NCI-H1105 (cell line): ENCODE measurements at places on chromosomes 11 and 22.

GRCh38 chr11:8756201-8756600 is 73.6 kb downstream of the RPL27A start:
- DNase-seq: no peak

DNA sequence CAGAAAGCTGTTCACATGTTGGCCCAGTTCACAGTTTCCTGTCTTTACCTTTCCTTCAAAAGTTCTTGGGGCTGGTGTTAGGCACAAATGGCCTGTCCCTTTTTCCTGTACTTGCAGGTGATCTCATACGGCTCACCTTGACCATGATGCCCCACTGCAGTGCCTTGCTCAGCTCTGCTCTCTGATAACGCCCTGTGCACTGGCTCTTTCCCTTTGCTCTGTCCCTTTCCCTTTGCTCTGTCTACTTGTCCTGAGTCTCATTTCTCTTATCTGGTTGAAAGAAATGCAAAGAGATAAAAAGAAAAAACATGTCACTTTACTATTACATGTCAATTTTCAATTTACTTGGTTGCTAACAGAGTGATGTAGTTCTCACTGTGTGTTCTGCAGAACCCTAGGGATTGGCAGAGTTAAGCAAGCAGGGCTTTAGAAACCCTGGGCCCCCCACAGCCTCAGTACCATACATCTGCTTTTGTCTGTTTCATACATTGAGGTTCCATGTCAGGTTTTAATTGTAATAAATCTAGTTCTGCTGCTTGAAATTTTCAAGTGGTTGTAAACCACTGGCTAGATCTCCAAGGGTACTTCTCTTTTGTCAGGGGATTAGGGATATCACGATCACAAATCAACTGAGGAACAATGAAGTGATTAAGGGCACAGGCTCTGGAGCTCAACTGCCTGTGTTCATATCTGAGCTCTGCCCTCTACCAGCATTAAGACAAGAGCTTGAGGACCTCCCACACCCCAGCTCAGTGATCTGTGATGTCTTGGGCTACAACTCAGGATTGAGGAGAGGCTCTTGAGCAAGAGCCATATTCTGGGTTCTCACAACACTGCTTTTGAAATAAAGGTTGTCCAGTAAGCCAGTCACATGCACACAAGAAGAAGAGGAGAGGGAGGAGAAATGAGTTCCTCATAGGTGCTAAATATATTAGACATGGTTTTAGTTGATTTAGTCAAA is 16.3 kb upstream of the SORL1 start:
- DNase-seq: no peak

DNA sequence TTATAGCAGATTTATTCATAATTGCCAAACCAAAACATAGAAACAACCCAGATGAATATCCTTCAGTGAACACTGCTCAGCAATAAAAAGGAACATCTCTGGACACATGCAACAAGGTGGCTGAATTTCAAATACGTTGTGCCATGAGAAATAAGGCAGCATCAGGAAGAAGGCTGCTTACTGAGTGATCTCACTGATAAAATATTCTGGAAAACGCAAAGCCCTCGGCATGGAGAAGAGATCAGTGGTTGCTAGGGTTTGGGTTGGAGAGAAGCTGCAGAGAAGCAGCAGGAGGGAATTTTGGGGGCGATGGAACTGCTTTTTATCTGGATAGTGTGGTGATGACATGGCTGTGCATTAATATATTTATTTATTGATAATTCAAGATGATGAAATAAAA is 11.0 kb upstream of the SHANK2 start:
- DNase-seq: no peak

GRCh38 chr11:88683024-88683423 is 345.5 kb upstream of the CTSC start:
- DNase-seq: no peak

DNA sequence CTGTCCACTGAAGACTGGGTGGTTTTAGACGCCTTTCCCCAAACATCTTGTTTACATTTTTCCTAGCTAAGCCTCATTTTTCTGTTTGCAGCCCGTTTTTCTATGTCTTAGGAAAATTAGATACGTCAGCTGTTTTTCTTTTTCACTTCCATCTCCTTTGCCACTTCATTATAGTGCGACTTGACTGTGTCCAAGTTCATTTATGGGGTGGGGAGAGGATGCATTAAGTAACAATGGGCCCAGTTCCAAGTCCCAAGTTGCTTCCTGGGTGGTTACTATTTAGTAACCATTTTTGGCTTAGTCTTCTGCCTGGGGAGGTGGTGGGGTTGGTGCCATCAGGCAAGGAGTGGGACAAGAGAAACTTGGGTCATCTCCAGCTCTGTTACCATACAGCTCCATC is 83.0 kb downstream of the TRAF6 start:
- no peak for DNase-seq

DNA sequence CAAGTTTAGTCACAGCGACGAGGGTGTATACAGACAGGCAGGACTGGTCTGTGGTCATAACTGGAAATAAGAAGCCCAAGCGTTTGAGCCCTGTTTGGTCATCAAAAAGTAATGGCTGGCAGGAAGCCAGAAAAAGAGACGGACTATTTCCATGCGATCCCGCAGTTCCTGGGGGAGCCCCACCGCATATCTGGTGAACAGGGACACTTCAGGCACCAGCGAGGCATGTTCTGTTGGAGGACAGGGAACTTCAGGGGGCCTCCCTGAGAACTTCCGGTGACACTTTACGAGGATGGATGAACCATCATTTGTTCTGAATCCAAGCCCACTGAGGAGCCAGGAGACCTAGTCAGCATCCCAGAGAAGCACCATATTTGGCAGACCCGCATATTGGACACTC is 29.7 kb upstream of the TRIM29 start:
- DNase-seq: no peak

DNA sequence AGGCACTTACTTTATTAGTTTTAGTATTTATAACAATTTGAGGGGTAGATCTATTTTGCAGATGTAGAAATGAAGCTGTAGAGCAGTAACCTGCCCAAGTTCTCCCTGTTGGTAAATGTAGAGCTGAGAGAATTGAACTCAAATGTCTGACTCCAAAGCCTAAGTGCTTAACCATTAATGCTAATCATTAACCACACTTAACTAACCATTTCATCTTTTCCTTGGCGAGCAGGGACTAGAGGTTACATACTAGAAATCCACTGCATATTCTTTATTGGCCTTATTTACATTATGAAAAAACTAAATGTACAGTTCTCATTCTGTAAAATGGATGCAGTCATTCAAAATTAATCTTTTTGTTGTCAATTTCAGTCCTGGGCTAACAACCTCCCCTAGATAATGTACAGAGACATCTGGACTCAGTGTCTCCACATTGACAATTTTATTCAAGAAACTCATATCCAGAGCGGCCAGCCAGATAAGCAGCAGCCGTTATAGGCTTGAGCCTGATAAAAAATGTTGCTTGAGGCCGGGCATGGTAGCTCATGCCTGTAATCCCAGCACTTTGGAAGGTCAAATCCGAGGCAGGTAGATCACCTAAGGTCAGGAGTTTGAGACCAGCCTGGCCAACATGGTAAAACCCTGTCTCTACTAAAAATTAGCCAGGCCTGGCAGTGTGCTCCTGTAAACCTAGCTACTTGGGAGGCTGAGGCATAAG is 76.7 kb upstream of the PICALM start:
- no peak for DNase-seq

GRCh38 chr11:128628686-128629085 is 41.3 kb upstream of the ETS1 start:
- DNase-seq: no peak

- DNase-seq: no peak
Observed at GRCh38 chr11:6647836-6648235, 7.8 kb downstream of the DCHS1 start.

- DNase-seq: peak; percentile 19
Observed at GRCh38 chr11:113994077-113994954, 19.4 kb downstream of the HTR3A start.

- peak; percentile 10 for DNase-seq
Observed at GRCh38 chr11:8338138-8338537, 74.5 kb upstream of the LMO1 start.

- DNase-seq: no peak
Observed at GRCh38 chr11:27455667-27456066, 16.9 kb downstream of the LGR4 start.

GRCh38 chr22:42814215-42814614 is 42.9 kb downstream of the ARFGAP3 start:
- DNase-seq: peak; percentile 77

GRCh38 chr11:6156628-6157359 is 13.3 kb downstream of the OR52B2 start:
- no peak for DNase-seq

DNA sequence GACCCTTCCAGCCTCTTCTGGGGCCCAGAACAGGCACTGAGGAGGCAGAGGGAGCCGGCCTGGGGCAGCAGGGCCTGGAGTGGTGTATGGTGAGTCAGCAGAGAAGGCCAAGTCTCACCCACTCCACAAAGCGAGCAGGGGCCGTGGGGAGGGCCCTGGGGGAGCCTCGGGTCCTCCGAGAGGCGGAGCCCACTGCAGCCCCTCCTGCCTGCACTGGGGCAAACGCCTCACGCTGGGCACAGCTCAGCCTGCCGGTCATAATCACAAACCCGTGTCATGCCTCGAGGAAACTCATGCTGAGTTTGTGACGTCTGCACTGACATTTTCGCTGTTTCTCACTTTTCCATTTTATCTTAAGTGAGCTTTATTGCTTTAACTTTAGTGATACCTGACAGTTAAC is 38.4 kb downstream of the TOLLIP start:
- no peak for DNase-seq

GRCh38 chr22:49370627-49371301 is 456.9 kb downstream of the BRD1 start:
- no peak for DNase-seq

GRCh38 chr11:75346912-75347647 is 4.4 kb downstream of the ARRB1 start:
- no peak for DNase-seq

DNA sequence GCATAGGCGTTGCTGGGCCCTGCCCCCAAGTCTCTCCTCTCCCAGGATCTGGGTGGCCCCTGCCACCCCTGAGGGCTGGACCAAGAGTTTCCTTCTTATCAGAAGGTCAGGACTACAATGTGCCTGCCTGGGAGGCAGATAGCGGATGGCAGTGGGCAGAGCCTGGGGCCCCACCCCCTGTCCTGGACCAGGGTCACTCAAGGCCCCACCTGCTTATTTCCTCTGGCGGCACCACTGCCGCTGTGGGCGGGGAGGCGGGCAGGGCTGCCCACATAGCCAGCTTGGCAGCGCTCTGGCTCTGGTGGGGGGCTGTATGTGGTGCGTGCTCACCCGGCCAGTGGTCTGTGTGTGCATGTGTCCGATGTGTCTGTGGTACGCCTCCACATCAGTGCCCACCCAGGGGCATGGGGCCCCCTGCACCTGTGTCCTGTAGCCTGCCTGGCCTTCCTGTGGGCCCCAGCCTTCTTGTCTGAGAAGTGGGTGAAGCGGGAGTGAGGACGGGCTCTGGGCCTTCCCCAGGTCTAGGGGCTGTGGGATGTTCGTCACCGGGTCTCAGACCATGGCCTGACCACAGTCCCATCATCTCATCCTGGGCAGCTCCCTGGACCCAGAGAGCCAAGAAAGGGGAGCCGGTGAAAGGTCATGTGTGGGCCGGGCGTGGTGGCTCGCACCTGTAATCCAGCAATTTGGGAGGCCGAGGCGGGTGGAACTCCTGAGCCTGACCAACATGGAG is 3.0 kb downstream of the GAS2L1 start:
- DNase-seq: no peak

DNA sequence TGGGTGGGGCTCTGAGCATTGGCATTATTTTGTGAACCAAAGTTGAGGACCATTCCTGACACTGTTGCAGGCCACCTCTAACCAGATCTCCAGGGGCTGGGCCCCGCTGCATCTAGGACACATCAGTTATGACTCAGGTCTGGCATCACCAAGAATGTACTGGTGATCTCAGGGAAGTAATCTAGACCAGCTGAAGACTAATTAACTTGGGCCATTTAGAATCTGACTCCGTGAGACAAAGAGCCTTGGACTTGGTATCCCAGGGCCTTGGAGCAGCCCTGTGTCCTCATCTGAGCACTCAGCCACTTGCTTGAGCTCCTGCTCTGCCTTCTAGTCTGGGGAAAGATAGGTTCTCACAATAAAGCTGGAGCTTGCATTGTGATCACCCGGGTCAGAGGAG is 200.6 kb downstream of the KIRREL3 start:
- DNase-seq: no peak

- DNase-seq: no peak
Observed at GRCh38 chr11:87176044-87176443, 138.3 kb downstream of the TMEM135 start.

DNA sequence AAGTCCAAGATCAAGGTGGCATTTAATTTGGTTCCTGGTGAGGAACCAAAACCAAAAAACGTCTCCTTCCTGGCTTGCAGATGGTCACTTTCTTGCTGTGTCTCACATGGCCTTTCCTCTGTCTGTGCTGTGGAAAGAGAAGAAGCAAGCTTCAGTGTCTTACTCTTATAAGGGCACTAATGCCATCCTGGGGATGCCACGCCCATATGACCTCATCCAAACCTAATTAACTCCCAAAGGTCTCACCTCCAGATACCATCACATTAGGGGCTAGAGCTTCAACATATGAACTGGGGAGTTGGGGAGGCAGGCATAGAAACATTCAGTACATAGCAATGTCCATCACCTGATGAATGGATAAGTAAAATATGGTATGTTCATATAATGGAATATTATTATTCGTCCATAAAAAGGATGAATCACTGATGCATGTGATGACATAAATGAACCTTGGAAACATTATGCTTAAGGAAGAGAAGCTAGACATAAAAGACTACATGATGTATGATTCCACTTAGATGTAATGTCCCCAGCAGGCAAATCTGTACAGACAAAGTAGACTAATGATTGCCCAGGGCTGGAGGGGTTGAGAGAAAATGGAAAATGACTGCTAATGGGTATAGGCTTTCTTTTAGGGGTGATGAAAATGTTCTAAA is 78.6 kb upstream of the B3GNT6 start:
- no peak for DNase-seq

DNA sequence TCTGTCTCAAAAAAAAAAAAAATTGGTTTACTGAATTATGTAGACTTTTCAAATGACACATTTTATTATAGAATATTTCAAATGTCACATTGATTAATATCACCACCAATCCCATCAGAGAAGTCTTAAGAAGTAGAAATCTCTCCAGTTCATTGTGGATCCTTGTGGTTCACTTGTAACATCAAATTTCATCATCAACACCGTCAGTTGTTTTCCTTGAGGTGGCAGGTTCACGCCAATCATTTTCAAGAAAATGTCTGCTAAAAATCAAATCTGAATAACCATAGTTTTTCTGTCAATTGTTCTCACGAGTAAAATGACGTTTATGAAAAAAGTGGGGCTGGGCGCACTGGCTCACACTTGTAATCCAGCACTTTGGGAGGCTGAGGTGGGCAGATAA is 50.3 kb downstream of the TMPRSS5 start:
- DNase-seq: no peak

- no peak for DNase-seq
Observed at GRCh38 chr22:29443452-29443851, 5.1 kb downstream of the RFPL1 start.

DNA sequence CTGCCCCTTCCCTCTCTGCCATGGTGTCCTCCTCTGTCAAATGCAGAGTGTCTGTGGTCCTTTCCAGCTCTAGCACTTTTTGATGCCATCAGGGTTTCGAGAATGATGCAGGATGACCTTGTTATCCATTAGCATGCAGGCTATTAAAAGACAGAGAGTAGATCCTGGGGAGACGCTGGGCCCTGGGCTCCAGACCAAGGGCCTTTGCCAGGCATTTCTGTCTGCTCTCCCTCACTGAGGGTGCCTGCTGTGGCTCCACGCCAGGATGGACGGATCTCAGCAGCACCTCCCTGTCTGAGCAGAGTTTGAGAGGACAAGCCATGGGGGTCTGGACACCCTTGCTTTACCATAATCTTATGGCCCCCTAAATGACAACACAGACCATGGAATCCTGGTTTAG is 110.8 kb upstream of the CD82 start:
- DNase-seq: no peak

GRCh38 chr22:18927020-18927419 is 9.1 kb downstream of the PRODH start:
- no peak for DNase-seq
